Endothelial cell of umbilical vein (primary cell): ENCODE measurements at places on chromosomes 12 and 14. TPM values are rescaled to one million over a fixed set of nuclear protein-coding genes. Genes with fewer than 3 reads are reported as not detected.
A peak's percentile ranks its signal among the peaks of the same experiment; 100 is the strongest.

Gene GARIN6
- polyA plus RNA-seq = not detected in 2 replicates

Gene MYO1H
- polyA plus RNA-seq = not detected in 2 replicates

Gene SMIM41
- not detected in 2 replicates for polyA plus RNA-seq

GRCh38 chr12:9851050-9851449 is 18.1 kb downstream of the CLEC2B start:
- DNase-seq = no peak

GRCh38 chr12:85874031-85874461 is at the start of gene NTS:
Gene NTS (plus strand): TSS chr12:85874295. CDS start chr12:85874404, 109 bp downstream.
- DNase-seq = no peak

DNA sequence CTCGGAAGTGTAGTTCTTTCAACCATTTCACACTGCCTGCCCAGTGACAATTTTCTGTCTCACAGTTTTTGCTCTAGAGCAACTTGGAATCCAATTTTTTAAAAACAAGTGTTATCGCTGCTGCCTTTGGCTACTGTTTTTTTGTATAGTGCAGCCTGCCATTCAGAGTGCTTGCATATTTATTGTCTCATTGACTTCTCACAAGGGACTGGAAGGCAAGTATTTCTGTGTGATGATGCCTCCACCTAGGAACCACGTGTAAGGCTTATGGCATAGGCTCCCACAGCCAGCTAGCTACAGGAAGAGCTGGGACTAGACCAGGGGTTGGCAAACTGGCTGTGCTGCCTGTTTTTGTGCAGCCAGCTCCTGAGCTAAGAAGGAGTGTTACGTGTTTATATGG is 903 bp downstream of the PARPBP start:
- peak; percentile 27 for DNase-seq

DNA sequence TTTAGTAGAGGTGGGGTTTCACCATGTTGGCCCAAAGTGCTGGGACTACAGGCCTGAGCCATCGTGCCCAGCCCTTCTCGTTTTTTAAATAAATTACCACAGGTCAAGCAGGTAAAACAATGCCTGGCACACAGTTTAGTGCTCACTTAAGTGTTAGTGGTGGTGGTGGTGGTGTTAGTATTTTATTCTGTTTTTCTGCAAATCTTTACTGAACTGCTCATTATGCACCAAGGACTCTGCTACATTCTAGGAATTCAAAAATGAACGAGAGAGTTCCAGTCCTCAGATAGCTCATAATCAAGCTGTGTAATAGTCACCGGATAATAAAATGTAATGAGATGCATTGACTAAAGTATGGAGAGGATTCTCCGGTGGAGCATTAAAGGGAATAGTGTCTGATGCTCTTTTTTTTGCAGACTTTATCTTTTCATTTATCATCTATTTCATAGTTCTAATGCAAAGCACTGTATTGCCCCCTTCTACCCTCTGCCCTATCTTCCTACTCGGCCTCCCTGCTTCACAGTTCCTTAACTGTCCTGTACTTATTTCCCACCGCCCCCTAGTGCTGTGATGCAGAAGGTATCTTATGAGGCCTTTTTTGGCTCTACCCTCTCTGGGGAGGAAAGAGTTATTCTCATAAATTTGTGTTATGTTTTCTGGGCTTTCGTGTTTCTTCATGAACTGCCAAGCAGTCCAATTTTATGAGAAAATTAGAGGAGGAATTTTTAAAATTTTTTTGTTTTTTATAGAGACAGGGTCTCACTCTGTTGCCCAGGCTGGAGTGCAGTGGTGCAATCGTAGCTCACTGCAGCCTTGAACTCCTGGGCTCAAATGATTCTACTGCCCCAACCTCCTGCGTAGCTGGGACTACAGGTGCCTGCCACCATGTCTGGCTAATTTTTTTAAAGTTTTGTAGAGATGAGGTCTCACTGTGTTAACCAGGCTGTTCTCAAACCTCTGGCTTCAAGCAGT is 1.0 kb downstream of the ITFG2 start:
- DNase-seq = peak; percentile 63

- DNase-seq = no peak
Observed at GRCh38 chr12:51528852-51529650, 62.0 kb upstream of the SCN8A start.

DNA sequence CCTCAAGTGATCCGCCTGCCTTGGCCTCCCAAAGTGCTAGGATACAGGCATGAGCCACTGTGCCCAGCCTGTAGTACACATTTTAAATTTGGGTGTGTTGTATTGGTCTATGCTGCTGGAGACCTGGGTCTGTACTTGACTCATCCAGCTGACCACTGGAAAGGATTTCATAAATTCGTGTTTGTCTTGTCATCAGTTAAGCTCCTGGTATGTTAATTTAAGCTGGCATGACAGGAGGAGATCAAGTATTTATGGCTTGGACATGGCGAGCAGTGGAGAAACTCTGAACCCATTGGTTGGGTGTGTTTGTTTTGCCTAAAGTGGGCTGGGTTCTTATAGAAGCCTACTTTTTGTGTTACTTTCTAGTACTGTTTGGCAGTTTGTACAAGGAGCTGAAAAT is 24.2 kb downstream of the YY1 start:
- DNase-seq = no peak

GRCh38 chr12:67982164-67982563 is 7.1 kb upstream of the IFNG-AS1 start:
- DNase-seq = no peak

DNA sequence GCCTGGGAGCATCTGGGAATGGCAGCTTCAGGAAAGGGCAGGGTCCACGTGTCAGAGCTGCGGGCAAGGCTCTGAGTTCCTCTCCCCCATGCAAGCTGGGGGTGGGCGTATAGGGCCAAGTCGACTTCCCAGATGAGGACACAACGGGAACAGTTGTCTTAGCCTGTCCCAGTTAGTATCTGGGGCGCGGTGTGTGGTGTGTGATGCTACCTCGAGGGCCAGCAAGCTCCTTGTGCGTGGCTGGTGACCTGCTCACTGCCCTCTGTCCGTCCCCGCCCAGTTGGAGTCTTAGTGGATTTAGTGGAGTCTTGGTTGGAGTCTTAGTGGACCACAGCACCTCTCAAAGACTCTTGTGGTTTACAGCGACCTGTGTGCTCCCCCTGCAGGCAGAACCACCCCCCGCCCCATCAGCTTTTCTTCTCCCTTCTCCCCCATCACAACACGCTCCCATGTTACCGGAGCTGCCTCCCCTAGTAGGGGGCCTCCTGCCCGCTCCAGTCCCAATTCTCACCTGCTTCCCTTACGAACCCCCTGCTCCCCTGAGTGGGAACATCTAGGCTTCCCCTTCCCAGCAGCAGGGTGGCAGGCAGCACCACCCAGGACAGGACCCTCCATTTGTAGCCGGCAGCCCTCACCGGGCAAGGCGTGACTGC is 8.7 kb downstream of the ASPG start:
- DNase-seq = no peak

DNA sequence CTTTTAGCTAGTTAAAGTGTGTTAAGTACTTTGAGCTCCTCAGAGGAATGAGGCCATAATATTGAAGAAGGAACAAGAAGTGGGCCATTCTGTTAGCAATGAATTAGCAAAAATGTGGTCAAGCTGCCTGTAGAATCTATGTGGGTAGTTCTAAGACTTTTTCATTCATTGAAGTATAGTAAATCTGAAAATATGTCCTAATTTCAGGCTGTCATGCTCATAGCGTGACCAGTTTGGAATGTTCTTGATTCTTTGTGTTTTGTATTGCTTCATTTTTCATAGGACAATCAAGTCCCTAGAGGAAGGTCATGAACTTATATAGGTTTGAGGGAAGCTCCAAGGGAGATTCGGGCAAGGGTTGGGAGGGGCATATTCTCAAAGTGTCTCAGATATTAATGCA is 11.4 kb downstream of the ATP23 start:
- DNase-seq = no peak

GRCh38 chr14:95330591-95331370 is 11.1 kb upstream of the CLMN start:
- DNase-seq = no peak

DNA sequence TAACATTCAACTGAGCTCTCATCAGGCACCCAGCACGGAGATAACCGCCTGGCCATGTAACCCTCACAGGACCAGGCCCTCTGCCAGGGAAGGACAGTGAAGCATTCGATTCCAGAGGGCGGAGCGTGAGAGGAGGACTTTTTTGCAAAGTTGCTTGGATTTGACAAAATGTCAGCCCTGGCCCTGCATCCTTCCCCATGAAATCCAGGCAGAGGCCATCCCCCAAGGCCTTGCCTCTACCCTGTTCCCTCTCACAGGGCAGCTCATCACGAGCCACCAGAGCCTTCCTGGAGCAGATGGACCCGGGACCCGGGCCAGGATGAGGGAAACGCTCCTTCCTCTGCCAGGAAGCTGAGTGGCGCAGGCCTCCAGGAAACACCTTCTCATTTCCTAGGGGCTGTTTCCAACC is 17.0 kb downstream of the CAMKK2 start:
- peak; percentile 61 for DNase-seq

- DNase-seq = no peak
Observed at GRCh38 chr14:105261781-105262180, 13.4 kb downstream of the BTBD6 start.

DNA sequence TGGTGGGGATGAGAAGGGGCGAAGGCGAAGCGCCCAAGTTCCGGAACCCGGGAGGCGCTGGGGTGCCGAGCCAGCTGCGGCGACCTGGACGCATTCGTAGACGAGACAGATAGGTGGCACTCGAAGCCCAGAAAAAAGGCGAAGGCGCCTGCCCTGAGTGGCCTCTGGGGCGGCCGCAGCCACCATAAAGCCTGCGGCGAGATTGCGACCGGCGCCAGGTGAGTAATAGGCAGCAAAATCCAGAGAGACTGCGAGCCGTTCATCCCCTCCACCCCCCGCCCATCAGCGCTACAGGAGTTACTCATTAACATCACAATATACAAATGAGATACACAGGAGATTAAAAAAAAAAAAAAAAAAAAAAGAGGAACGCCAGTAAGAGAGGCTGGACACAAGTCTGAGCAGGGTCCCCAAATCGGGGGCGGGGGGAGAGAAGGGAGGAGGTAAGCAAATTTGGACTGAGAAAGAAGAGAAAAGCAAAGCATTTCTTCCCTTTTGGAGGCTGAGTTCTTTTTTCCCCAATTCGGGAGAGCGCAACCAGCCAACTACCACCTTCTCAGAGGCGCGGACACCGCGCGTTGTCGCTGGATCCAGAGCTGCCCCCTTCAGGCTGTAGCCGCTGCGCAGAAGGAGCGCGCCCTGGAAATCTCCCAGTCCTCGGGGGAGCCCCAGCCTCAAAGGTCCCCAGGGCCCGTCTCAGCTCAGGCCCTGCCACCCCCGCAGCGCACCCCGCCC is 15.7 kb downstream of the TBX3 start:
- peak; percentile 38 for DNase-seq

GRCh38 chr12:16187660-16188059 is 89.8 kb downstream of the SLC15A5 start:
- no peak for DNase-seq

GRCh38 chr14:39628087-39628486 is 195.9 kb upstream of the FBXO33 start:
- no peak for DNase-seq

DNA sequence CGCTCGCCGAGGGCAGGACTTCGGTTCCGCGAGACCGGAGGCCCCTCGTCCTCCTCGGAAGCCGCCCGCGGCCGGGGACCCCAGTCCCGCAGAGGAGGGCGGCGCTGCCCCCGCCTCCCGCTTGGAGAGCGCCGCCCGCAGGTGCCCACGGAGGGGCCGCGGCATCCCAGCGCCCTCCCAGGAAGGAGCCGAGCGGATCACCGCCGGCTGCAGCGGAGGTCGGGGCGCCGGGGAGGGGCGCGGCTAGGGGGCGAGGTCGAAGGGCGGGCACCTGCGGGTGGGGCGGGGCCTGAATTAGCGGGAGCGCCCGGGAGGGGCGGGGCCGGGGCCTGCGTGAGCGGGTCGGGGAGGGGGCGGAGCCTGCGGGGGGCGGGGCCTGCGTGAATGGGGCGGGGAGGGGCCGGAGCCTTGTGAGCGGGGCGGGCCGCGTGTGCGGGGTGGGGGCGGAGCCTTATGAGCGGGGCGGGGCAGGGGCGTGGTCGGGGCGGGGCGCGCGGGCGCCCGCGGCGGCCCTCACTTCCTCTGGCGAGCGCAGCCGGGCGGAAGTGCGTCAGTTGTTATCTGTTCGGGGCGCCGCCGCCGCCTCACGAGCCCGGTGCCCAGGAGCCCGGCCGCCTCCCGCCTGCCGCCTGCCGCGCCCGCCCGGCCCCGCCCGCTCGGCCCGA is at the start of gene FBRSL1:
Gene FBRSL1 (plus strand): TSS at position 550 of the 665 bp plus-strand sequence.
- DNase-seq = peak; percentile 76

- no peak for DNase-seq
Observed at GRCh38 chr12:69024907-69025306, 91.9 kb upstream of the CPM start.

GRCh38 chr14:69471916-69472315 is 12.6 kb upstream of the PLEKHD1 start:
- DNase-seq = no peak

DNA sequence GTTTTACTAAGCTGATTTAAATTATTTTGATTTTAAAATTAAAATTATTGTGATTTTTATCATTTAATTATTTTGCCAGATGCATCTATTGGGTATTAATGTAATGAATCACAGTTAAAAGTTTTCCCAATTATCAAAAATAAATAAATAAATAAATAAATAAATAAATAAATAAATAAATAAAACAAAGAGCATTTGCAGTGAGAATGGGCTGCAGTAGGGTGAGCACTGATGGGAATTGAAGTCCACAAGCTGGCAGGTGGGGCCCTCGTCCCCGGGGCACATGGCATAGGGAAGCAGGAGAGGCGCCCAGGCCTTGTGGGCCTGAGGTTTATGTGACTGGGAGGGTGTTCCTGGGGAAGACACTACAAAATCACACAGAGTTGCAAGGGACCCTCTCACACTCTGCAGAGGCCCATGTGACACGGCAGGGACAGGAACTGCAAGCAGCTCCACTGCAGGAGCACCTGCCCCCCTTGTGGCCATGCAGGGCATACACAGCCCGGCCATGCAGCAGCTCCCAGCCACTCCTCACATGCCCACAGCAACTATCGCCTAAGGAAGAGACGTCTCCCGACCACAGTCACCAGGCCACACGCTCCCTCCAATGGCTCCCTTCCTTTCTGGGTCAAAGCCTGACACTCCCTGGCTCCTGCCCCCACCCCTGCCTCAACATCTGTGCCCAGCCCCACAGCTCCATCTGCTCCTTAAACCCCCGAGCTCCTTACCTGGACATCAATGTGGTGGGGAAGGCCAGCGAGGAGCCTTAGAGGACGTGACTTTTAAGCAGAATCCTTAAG is 256.3 kb upstream of the SFSWAP start:
- DNase-seq = no peak
